ENCODE measurements at places on chromosomes 5 and 9.

DNA sequence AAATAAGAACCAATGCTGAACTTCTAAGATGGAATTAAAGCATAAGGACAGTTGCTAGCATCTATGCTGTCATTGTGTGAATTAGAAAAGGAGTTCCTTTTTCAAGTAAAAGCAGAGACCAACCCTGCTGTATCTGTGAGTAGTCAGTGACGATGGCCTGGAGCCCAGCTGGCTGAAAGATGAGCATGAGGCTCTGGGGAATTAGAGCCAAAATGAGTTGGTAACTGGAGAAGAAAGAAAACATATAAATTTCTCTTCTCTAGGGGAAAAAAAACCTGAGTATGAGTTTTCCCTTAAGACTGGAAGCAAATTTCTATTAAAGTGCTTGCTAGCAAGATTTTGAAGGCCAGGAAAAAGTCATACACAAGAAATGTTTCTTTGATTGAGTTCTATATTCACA lies 1.6 kb upstream of the SPZ1 start:
- no peak for DNase-seq

- no peak for DNase-seq
Observed at GRCh38 chr5:112440031-112440430, 21.0 kb upstream of the EPB41L4A start.

GRCh38 chr5:142769251-142769792 lies 855 bp upstream of the ARHGAP26 start:
- DNase-seq = no peak

DNA sequence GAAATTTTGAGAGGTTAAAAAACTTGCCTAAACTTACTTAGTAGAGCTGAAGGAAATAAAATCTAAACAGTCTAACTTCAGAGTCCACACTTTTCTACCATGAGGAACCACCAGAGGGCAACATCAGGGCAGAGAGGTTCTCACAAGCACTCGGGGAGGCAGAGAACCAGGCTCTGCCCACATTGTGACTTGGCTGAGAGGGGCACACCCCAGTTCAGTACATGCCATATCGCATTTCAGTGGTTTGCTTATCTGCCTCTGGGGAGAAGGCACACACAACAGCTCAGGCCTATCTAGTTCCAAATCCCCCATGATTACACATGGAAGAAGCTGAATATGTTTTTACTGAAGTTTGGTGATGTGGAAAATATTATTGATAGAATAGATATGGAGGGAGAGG lies 49.2 kb downstream of the EQTN start:
- peak; percentile 68 for DNase-seq

DNA sequence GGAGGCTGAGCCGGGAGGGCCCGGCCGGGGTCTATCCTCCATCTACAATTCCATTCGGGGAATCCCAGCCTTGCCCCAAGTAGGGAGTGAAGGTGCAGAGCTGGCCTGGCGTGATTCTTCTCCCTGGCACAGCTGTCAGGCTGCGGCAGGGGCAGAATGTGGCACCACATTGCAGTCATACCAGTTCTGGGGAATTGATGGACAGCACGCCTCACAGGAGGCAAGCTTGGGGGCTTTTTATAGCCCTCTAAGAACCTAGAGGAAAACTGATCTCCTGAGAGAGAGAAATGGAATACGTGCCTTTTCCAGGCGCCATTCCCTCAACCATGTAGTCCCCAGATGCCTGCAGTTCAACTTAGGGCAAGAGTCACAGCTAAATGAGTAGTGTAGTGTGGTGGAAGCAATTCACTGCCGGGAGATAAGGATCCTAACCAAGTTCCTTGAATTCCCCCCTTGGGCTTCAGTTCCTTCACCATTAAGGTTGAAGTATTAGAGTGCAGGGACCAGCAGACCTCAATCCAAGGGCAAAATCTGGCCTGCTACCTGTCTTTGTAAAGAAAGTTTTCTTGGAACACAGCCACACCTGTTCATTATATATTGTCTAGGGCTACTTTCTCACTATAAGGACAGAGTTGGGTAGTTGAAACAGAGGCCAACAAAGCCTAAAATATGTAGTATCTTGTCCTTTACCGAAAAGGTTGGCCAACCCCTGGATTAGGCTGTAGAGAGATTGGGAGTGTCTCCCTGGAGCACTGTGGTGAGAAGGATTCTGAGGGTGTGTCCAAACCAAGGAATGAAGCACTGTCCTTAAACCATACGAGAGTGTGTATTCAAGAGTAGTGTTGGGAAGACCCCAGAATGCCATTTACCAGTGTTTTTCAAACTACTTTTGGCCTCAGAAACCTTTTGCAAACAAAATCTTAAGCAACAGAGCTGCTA lies 10.6 kb downstream of the AFAP1L1 start:
- DNase-seq = no peak

- DNase-seq = no peak
Observed at GRCh38 chr5:45385321-45386058, 310.7 kb downstream of the HCN1 start.

- no peak for DNase-seq
Observed at GRCh38 chr5:170771496-170771895, 12.0 kb upstream of the GABRP start.

DNA sequence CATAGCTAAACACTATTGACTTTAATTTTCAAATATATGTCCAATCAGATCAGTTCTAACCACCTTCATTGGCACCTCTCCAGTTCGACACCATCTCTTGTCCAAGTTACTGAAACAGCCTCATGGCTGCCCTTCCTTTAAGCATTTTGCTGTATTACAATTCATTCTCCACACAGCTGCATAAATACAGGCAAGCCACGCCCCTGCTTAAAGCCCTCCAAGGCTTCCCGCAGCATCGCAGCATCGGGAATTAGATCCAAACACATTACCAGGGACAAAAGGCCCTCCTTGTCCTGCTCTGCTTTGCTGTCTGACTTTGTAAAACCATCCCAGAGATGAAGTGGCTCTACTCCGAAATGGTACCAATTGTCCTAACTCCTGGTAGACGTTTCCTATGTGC lies 75.1 kb upstream of the RAI14 start:
- DNase-seq = no peak

DNA sequence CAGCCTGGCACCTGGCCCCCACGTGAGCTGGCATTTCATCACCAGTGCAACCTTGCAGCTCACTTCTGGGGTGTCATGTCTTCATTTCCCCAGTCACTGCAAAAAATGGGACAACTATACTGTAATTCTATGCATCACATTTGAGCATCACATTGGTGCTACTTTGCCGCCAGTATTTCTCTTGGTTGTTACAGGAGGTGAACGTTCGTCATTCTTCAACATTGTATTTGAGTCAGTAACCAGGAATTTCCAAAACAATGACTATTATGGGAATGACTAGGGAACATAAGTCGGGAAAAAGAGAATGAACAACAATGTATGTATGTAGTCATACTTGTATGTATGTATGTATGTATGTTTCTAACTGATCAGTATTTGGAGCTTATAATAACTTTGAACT lies 1278.0 kb downstream of the EFNA5 start:
- DNase-seq = no peak

GRCh38 chr5:175385691-175386362 lies 58.2 kb downstream of the DRD1 start:
- DNase-seq = no peak

DNA sequence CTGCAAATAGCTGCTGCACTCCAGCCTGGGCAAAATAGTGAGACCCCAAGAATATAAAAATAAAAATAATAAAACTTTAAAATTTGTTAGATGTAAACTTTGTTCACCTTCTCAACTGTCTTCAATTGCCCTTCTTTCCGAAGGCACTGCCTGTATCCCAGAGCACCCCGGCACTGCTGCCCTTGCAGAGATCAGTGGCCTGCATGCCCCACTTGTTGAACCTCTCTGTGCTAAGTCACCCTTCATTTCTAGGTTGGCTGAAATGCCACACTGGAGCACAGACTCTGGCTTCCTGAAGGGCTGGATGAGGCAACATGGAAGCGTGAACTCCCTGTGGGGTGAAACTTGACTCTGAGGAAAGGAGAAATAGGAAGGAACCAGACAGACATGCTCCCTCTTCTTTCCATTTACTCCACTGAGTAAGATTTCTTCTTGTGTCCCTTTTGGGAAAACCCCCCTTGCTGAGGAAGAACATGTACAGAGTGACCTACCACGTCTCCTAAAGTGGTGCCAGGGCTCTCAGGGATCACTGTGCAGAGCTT lies 8.4 kb upstream of the JMY start:
- no peak for DNase-seq

DNA sequence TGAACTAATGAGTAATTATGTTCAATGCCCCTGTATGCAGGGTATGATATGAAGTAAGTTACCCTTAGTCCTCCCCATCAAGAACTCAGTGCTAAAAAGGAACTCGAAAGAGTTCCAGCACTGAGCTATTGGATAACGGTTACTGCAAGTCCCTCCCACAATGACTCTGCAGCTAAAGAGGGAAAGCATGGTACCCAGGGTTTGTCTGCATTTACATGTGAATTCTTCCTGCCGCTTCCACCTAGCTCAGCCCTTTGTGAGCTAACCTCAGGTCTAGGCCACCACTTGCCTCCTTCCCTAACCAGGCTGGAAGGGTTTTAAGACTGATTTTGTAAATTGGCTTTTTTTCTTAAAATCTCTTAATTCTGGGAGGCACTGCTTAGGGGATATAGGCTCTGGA lies 376.8 kb downstream of the EBF1 start:
- no peak for DNase-seq

- DNase-seq = no peak
Observed at GRCh38 chr9:37414503-37414943, 8.0 kb upstream of the GRHPR start.

GRCh38 chr5:154351566-154351965 lies 94.2 kb upstream of the SAP30L start:
- DNase-seq = no peak

- no peak for DNase-seq
Observed at GRCh38 chr5:142845402-142845921, 75.3 kb downstream of the ARHGAP26 start.

- DNase-seq = no peak
Observed at GRCh38 chr5:143836161-143836725, 24.3 kb downstream of the HMHB1 start.

All from CMK (cell line).